ENCODE measurements at places on chromosomes 3 and 15.

DNA sequence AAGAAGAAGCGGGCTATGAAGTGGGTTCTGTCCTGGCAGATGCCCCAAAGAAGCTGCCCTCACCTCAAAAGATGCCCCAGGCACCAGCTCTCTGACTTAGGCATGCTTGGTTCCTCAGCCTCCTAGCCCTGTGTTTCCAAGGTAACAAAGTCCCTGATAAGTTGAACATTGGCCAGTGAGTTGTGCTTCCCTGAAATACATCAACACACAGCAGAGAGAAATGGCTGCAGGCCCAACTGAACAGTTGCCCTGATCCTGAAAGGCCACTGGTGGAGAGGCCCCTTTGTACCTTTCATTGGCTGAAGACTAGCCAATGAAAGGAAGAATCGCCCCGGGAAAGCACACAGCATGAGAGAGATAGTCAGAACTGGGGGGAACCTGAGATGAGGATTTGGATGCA lies 169.9 kb upstream of the CTNNB1 start:
- no peak for DNase-seq

DNA sequence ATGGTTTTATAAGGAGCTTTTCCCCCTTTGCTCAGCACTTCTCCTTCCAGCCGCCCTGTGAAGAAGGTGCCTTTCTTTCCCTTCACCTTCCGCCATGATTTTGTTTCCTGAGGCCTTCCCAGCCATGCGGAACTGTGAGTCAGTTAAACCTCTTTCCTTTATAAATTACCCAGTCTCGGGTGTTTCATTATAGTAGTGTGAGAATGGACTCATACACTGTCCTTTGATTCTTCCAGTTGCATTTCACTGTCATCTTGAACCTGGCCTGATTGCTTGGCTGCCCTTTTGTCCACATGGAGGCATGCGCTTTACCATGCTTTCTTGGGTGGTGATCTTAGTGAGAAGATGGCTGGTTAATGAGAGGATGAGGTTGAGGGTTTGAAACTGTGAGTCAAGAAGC lies 23.2 kb downstream of the USP13 start:
- no peak for DNase-seq

DNA sequence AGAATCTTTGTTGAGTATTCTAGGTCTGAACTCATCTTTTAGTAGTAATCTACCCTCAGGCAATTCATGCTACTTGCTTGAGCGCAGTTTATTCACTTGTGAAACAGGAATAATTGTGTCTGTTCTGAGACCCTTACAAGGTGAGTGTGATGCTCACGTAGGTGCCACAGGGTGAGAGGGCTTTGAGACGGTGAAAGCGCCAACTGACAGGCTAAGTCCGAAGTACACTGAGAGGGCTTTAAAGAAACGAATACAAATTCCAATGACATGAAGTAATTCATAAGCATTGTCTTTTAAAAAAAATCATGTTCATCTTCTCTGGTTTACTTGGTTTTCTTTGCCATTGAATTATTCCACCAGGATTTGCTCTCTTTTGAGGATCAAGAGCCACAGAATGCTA lies 393.7 kb upstream of the RGMA start:
- DNase-seq: no peak

DNA sequence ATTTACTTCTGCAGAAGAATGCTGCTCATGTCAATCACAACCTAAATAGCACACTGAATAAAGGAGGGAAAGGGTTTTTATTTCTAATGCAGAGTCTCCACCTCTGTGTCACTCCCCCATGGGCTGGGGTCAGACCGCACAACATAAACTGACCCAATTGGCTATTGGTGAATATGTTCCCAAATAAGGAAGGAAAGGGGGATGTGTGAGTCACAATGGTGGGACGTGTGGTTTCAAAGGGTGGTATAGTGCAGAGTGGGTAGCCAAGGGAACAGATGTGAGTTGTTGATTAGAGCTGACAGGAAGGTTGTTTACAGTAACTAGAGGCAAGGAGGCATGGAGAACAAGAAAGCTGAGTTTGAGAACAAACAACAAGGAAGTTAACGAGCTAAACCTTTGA lies 491.8 kb downstream of the ZPLD1 start:
- DNase-seq: no peak

DNA sequence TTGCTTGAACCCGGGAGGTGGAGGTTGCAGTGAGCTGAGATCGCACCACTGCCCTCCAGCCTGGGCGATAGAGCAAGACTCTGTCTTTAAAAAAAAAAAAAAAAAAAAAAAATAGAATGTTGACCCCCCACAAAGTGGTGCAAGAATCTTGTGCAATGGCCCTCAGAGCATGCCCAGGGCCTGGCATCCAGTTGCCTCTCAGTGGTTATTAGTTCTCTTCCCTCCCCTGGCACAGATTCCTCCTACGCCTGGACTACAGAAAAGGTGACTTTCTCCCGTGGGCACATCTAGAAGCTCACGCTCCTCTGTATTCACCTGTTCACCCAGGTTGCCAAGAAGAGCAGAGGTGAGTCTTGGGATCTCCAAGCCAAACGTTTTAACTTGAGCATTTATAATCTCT lies 36.7 kb downstream of the ACSBG1 start:
- no peak for DNase-seq

- DNase-seq: no peak
Measured at GRCh38 chr15:44588541-44588940, 51.6 kb downstream of the EIF3J start.

GRCh38 chr3:15845475-15845874 lies 47.7 kb upstream of the ANKRD28 start:
- no peak for DNase-seq

DNA sequence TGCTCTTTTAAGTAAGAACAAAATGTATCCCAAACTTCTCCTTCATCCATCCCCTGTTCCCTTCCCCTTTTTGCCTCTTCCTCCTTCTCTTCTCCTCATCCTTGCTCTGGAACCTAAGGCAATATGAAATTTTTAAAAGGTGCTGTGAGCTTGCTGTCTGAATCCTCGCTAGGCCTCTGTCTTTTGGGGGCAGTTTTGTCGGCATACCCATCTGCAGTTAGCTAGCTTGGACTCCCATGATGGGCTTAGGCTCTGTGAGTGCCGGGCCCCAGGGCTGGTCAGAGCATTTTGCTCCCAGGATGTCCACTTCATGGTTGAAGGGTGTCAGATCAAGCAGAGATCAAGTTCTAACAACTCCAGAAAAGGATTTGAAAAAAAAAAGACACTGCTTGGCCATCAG lies 18.6 kb downstream of the ZIC1 start:
- no peak for DNase-seq

DNA sequence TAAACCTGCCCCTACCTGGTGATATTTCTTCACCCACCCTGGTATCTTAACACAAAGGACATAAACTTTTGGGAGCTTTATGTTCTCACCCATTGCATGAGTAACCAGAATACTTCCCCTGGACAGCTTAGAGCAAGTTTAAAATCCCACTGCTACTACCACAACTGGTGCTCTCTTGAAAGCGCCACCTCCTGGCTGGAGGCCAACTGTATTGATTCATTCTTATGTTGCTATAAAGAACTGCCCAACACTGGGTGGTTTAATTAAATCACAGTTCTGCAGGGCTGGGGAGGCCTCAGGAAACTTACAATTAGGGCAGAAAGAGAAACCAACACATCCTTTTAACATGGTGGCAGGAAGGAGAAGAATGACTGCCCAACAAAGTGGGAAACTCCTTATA lies 592.4 kb downstream of the EPHA3 start:
- no peak for DNase-seq

GRCh38 chr3:158846803-158847451 lies 45.1 kb downstream of the MFSD1 start:
- no peak for DNase-seq

DNA sequence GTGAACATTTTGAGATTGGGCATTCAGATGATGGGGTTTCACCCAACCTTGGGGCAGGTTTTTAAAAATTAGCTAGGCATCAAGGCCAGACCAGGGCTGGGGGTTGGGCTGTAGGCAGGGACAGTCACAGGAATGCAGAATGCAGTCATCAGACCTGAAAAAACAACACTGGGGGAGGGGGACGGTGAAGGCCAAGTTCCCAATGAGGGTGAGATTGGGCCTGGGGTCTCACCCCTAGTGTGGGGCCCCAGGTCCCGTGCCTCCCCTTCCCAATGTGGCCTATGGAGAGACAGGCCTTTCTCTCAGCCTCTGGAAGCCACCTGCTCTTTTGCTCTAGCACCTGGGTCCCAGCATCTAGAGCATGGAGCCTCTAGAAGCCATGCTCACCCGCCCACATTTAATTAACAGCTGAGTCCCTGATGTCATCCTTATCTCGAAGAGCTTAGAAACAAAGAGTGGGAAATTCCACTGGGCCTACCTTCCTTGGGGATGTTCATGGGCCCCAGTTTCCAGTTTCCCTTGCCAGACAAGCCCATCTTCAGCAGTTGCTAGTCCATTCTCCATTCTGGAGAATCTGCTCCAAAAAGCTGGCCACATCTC lies 6.1 kb downstream of the RHO start:
- DNase-seq: no peak

DNA sequence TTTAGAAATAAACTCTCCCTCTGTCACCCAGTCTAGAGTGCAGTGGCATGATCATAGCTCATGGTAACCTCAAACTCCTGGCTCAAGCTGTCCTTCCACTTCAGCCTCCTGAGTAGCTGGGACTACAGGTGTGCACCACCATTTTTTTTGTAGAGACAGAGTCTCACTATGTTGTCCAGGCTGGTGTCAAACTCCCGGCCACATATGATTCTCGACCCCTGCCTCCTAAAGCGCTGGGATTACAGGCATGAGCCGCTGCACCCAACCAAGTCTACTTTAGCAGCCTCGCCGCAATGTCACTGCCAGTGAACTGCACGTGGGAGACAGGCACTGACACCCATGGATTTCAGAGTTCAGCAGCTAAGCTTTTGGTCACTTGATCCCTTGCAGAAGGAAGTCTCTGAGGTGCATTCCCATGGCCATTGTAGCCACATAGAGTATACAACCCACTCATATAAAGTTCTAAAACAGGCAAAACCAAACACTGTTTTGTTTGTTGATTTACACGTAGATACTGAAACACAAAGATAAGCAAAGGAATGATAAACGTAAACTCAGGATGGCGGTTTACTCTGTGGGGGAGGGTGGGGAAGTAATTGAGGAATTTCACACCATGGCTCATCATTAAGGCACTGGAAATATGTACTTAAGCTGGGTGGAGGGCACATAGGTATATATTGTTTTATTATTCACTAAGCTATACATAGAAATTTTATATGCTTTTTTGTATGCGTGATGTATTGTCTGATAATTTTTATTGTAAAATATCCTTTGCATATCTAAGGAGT lies 115.0 kb downstream of the MEX3B start:
- no peak for DNase-seq

- no peak for DNase-seq
Measured at GRCh38 chr3:126544596-126545281, 14.0 kb downstream of the C3orf22 start.

GRCh38 chr3:112908252-112908651 lies 61.6 kb upstream of the CD200R1L start:
- no peak for DNase-seq

DNA sequence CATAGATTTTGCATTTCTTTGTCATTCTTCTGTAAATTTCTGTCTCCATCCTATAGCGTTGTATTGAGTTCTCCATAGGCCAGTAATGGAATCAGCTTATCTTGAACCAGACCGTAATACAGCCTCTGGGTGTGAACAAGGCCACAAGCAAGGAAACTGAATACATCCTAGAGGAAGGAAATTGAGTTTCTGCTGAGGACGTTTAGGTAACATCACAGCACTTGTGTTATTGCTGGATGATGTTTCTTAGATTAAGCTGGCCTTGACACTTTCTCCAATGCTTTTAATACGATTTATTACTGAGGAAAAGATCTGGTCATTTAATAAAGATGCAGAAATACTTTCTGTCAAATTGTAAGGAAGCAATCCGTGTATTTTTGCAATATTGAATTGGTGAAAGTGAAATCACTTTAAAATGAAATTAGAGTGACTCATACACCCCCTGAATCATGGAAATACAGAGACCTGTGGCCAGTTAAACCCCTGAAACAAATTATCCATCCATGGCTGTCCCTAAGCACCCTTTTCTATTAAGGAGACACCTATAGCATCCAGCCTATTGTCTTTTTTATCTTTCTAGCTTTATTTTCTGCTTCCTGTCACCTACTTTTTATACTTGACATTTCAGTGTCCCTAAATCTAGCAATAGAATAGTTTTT lies 48.5 kb upstream of the UBE3A start:
- DNase-seq: no peak

- DNase-seq: no peak
Measured at GRCh38 chr3:79976466-79976865, 208.7 kb upstream of the ROBO1 start.

GRCh38 chr3:123783050-123783689 lies 101.0 kb downstream of the MYLK start:
- no peak for DNase-seq

DNA sequence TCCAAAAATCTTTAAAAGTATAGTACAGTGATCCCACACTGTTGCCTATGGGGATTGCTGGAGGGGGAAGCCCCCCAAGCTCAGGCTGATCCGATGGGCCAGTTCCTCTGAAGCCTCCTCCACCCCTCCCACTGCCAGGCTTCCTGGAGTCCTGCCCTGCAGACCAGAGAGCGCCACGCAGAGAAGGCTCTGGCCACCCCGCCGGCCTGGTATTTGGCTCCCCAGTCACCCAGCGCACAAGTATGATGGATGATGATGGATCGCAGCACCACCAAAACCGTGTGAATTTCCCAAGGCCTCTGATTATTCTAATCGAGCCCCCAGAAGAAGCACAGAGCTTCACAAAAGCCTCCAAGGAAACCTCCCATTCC lies 259.0 kb downstream of the MECOM start:
- no peak for DNase-seq

GRCh38 chr3:35966629-35967464 lies 327.5 kb downstream of the ARPP21 start:
- DNase-seq: no peak

DNA sequence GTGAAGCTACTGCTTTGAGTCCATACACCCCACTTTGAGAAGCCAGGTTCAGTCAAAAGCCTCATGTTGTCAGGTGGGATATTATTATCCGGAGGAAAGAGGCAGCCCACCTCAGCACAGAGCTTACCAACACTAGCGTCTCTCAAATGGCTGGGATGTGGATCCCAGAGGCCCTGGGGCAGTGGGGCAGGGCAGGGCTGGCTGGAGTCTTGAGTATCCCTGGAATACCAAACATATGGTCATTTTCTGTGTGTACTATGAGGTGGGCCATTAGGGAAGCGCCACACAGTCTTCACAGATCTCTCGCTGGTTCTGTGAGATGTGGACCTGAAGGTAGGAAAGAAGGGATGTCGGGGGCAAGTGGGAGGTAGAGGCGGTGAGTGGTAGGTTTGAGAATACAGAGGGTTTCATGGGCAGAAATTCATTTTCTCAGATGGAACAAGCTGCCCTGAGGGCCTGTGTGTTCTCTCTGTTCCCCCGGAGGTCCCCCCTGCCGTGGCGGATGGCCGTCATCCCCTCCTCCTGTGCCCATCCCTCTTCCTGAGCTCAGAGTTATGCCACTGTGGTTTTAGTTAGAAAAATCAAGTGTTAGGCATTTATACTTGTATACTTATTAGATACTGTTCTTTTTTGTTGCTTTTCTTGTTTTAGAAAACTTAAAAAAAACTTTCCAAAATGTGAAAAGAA lies 66.4 kb downstream of the USP13 start:
- DNase-seq: no peak

DNA sequence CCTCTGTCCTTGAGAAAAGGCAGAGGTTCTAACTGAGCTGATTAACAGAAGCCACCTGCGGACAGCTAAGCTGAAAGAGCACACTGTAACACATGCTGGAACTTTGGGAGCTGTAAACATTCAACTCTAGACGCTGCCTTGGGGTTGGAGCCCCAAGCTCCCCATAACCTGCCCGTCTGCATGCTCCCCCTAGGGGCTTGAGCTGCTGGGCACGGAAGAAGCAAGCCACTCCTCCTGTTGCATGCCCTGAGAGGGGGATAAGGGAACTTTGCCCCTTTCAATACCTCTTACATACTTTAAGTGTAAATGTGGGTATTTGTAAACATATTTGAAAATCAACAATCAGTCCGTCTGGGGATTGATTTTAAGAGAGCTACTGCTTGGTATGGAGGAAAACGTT lies 188.4 kb downstream of the ADAMTSL3 start:
- no peak for DNase-seq
